Adipose tissue (tissue), 3 donors: ENCODE measurements at places on chromosomes 5 and 9. TPM values are rescaled to one million over a fixed set of nuclear protein-coding genes. Genes with fewer than 3 reads are reported as not detected.

Gene TAF7
- 32.2 TPM for polyA plus RNA-seq

Gene OR1L4
- polyA plus RNA-seq: not detected

Gene CA9
- 45.4 TPM for polyA plus RNA-seq

Gene DMRT3
- 0.05 TPM for polyA plus RNA-seq

Gene PITX1
- polyA plus RNA-seq: 0.32 TPM

Gene SOHLH1
- polyA plus RNA-seq: not detected

Gene ECSCR
- polyA plus RNA-seq: 8.5 TPM

Gene INVS
- polyA plus RNA-seq: 2.9 TPM

Gene THBS4
- polyA plus RNA-seq: 25.1 TPM

Gene TPD52L3
- not detected for polyA plus RNA-seq

Gene LIX1
- not detected for polyA plus RNA-seq

Gene PCDHB5
- 1.3 TPM for polyA plus RNA-seq

Gene POU4F3
- 0.06 TPM for polyA plus RNA-seq

Gene ORM2
- 1.1 TPM for polyA plus RNA-seq

Gene PDZD2
- polyA plus RNA-seq: 38.9 TPM

Gene ROR2
- 0.67 TPM for polyA plus RNA-seq

Gene ARPC5L
- polyA plus RNA-seq: 52.2 TPM

Gene SPATA31D4
- not detected for polyA plus RNA-seq

Gene GRM6
- polyA plus RNA-seq: not detected

Gene SLCO4C1
- polyA plus RNA-seq: 0.12 TPM

Gene PCDHGA6
- 0.45 TPM for polyA plus RNA-seq

Gene RAB14
- 26.0 TPM for polyA plus RNA-seq

Gene PTPRD
- 1.4 TPM for polyA plus RNA-seq

Gene PCDHGC3
- polyA plus RNA-seq: 21.7 TPM

Gene CCL28
- polyA plus RNA-seq: 1.9 TPM

Gene ZNF367
- polyA plus RNA-seq: 0.71 TPM

Gene GPR151
- not detected for polyA plus RNA-seq

Gene TCOF1
- 13.6 TPM for polyA plus RNA-seq

Gene CDKN2B
- 55.0 TPM for polyA plus RNA-seq

Gene GHR
- polyA plus RNA-seq: 6.3 TPM

Gene ZBTB43
- 2.0 TPM for polyA plus RNA-seq

Gene F2RL2
- 0.05 TPM for polyA plus RNA-seq

Gene GMCL2
- not detected for polyA plus RNA-seq

Gene TMEM215
- not detected for polyA plus RNA-seq

Gene NEUROG1
- polyA plus RNA-seq: not detected

Gene FSD1L
- polyA plus RNA-seq: 0.74 TPM

Gene ARHGAP26
- 6.5 TPM for polyA plus RNA-seq

Gene LCN15
- polyA plus RNA-seq: not detected

Gene CYSTM1
- polyA plus RNA-seq: 107 TPM

Gene NR6A1
- polyA plus RNA-seq: 0.13 TPM

Gene NR5A1
- polyA plus RNA-seq: 0.03 TPM

Gene DMRT2
- 0.20 TPM for polyA plus RNA-seq

Gene GAPT
- polyA plus RNA-seq: 1.1 TPM

Gene TPPP
- 1.2 TPM for polyA plus RNA-seq

Gene SAPCD2
- polyA plus RNA-seq: 0.34 TPM

Gene PCDHGA8
- polyA plus RNA-seq: 0.10 TPM

Gene CDH18
- 0.03 TPM for polyA plus RNA-seq

Gene PDE6A
- polyA plus RNA-seq: 0.01 TPM

Gene TSLP
- 4.5 TPM for polyA plus RNA-seq

Gene AGXT2
- polyA plus RNA-seq: not detected

Gene ANXA1
- polyA plus RNA-seq: 60.7 TPM

Gene PDE4D
- polyA plus RNA-seq: 22.7 TPM

Gene PCSK5
- polyA plus RNA-seq: 12.5 TPM
